ENCODE measurements at places on chromosomes 1 and 21. TPM values are rescaled to one million over a fixed set of nuclear protein-coding genes. Genes with fewer than 3 reads are reported as not detected.

The KRTAP20-3 gene
- not detected for total RNA-seq

The ADORA3 gene
- not detected for total RNA-seq

The EXTL1 gene
- total RNA-seq = not detected

The HEYL gene
- total RNA-seq = 3.4 TPM

The MEX3A gene
- total RNA-seq = 2.2 TPM

The C1orf185 gene
- total RNA-seq = not detected

The NAV1 gene
- 3.8 TPM for total RNA-seq

The NGF gene
- total RNA-seq = 1.3 TPM

The DCST1 gene
- total RNA-seq = not detected

The COG2 gene
- 19.5 TPM for total RNA-seq

The FYB2 gene
- not detected for total RNA-seq

The TRABD2B gene
- total RNA-seq = 3.3 TPM

The AMY1C gene
- not detected for total RNA-seq

The OR2L3 gene
- not detected for total RNA-seq

The FUCA1 gene
- total RNA-seq = 10.2 TPM

The A3GALT2 gene
- not detected for total RNA-seq

The SLAMF9 gene
- 0.68 TPM for total RNA-seq

The NBPF20 gene
- total RNA-seq = 3.0 TPM

The ITLN1 gene
- not detected for total RNA-seq

The LMNA gene
- total RNA-seq = 724 TPM

The SELE gene
- total RNA-seq = not detected

The MORC3 gene
- 6.7 TPM for total RNA-seq

The TTC22 gene
- total RNA-seq = not detected

The CCDC181 gene
- total RNA-seq = 0.12 TPM

The TEDDM1 gene
- not detected for total RNA-seq

The KRTAP7-1 gene
- total RNA-seq = not detected

The CCDC190 gene
- total RNA-seq = not detected

The BSND gene
- not detected for total RNA-seq

The SYT2 gene
- 0.68 TPM for total RNA-seq

The OLFM3 gene
- not detected for total RNA-seq

The EPHA10 gene
- total RNA-seq = 1.3 TPM

The RHBDL2 gene
- 2.1 TPM for total RNA-seq

The HUNK gene
- total RNA-seq = 1.2 TPM

The SPRR3 gene
- not detected for total RNA-seq

Data from A549 treated with Hydrocortisone at 1 μM for 4 hours (cell line).